ENCODE measurements at places on chromosomes 5 and 9. TPM values are rescaled to one million over a fixed set of nuclear protein-coding genes. Genes with fewer than 3 reads are reported as not detected.

DNA sequence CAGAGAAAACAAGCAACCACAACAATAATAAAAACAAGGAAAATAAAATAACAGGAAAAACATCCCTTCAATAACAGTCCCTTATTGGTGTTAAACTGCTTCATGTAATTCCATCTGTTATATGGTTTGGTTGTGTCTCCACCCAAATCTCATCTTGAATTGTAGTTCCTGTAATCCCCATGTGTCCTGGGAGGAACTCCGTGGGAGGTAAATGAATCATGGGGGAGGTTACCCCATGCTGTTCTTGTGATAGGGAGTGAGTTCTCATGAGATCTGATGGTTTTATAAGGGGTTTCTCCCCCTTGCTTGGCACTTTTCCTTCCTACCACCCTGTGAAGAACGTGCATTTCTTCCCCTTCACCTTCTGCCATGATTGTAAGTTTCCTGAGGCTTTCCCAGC is 369.8 kb downstream of the TMEM232 start:
- DNase-seq = no peak

GRCh38 chr9:81827616-81828296 is 100.5 kb upstream of the SPATA31D4 start:
- DNase-seq = no peak

- no peak for DNase-seq
Measured at GRCh38 chr9:38708759-38709158, 11.2 kb downstream of the FAM240B start.

- no peak for DNase-seq
Measured at GRCh38 chr5:34062419-34062818, 19.4 kb upstream of the C1QTNF3 start.

- DNase-seq = no peak
Measured at GRCh38 chr5:127086589-127086988, 13.3 kb upstream of the C5orf63 start.

Gene PROB1
- total RNA-seq = 27.9 TPM

Gene URM1
- total RNA-seq = 58.0 TPM

GRCh38 chr9:70602321-70603019 is 188.0 kb upstream of the KLF9 start:
- DNase-seq = peak; percentile 38

GRCh38 chr9:134516464-134516863 is 125.1 kb upstream of the COL5A1 start:
- DNase-seq = no peak

Gene C5orf58
- total RNA-seq = not detected

DNA sequence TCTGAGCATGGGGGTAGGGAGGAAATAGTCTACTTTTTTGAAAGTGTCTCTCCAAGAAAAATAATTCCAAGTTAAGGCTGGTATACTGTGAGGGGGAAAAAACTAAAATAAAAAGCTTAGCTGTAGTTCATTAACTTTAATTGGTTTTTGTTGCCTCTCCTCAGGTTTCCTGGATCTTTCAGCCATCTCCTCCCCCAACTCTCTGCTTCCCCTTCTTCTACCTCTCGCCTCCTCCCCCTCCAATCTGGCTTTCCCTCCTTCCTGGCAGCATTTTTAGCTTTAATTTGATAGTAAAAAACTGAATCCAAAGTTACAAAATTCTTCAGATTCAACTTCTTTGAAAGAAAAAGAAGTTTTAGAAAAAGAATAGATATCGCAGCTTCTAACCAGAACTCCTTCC is 462.6 kb downstream of the CETN3 start:
- DNase-seq = no peak

Gene SPATA31A3
- not detected for total RNA-seq

DNA sequence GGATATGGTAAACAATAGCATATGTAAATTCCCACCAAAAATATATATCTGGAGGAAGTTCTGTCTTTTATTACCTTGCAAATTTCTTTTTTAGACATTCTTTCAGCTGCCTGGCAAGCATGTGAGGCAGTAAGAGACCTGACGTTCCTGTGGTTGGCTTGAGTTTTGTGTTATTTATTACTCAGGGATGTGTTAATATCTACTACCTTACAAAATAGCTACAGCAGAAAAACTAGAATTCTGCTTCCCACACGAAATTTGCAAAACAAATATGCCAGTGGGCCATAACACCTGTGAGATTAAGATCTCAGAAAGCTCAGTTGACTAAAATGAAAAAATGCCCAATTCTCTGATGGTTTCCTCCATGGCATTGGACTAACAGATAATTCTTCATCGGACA is 274.2 kb downstream of the TMEM167A start:
- DNase-seq = no peak

DNA sequence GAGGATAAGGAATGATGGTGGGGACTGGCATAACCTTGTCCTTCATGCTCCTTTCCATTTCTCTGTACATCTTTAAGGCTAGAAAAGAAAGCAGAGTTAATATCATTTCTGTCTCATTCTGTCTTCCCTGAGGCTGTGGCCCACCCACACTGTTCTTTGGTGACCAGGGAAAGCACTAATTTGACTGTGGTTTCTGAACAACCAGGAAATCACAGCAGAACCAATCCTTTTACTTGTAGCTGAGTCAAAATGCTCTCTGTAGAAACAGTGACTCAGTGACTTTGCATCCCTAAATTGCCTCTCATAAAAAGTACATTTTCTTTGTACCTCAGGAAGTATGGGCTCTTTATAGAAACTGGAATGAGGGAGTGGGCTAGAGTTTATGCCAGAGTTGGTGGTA is 28.1 kb downstream of the IL33 start:
- DNase-seq = no peak

- no peak for DNase-seq
Measured at GRCh38 chr9:130542038-130542437, 37.3 kb upstream of the FUBP3 start.

Gene GAPT
- 0.68 TPM for total RNA-seq

Gene EIF4E1B
- not detected for total RNA-seq

All from left cardiac atrium (tissue), 4 donors.